ENCODE measurements at places on chromosomes 3 and 15.

- DNase-seq: no peak
Observed at GRCh38 chr15:33490703-33491102, 179.9 kb downstream of the RYR3 start.

GRCh38 chr15:45521596-45522327, 793 bp downstream of the SLC30A4 start:
- DNase-seq: no peak

- peak; percentile 80 for DNase-seq
Observed at GRCh38 chr3:50126287-50127211, 28.6 kb upstream of the SEMA3F start.

- no peak for DNase-seq
Observed at GRCh38 chr3:69231929-69232440, 109.6 kb upstream of the LMOD3 start.

- DNase-seq: no peak
Observed at GRCh38 chr3:189297932-189298331, 126.2 kb downstream of the TPRG1 start.

GRCh38 chr3:69084326-69085167, at the start of gene ARL6IP5:
Gene ARL6IP5 (plus strand): TSS chr3:69084937. CDS start chr3:69085048, 111 bp downstream.
- DNase-seq: peak; percentile 84

DNA sequence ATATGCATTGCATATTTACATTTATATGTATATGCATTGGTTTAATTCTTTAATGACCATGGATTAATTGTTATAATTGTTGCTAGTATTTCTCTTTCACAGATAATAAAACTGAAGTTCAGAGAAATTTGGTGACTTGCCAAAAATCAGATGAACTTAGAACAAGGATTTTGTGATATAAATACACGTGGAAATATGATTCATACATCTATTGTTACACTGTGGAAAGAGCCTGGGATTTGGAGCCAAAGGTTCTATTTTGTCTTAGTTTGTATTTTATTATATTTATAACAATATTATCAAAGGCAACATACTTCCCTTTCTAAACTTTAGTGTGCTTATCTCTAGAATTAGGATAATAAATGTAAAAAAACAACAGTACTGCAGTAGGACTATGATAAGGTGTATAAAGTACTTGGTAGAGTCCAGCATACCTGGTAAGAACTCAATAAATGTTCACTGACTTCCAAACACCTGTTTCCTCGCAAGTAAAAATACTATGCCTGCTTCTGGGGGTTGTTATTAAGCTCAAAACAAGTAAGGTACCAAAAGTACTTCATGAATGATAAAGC, 342.9 kb downstream of the THSD4 start:
- no peak for DNase-seq

- DNase-seq: no peak
Observed at GRCh38 chr3:36740787-36741186, 23.6 kb downstream of the DCLK3 start.

GRCh38 chr15:61660579-61660978, 399.7 kb downstream of the VPS13C start:
- DNase-seq: no peak

- no peak for DNase-seq
Observed at GRCh38 chr3:133529809-133530208, 43.7 kb upstream of the CDV3 start.

GRCh38 chr3:62876064-62876463, 848 bp upstream of the CADPS start:
- peak; percentile 63 for DNase-seq

- DNase-seq: no peak
Observed at GRCh38 chr3:188233320-188233719, 79.4 kb downstream of the LPP start.

- DNase-seq: peak; percentile 18
Observed at GRCh38 chr15:43958861-43959330, 132.1 kb downstream of the WDR76 start.

GRCh38 chr3:52752045-52752660, 18.6 kb downstream of the NEK4 start:
- DNase-seq: no peak

Measured in H7 (cell line).